ENCODE measurements at places on chromosomes 12 and 14.

GRCh38 chr14:22164616-22165015, 424.4 kb downstream of the DAD1 start:
- DNase-seq: peak; percentile 59

DNA sequence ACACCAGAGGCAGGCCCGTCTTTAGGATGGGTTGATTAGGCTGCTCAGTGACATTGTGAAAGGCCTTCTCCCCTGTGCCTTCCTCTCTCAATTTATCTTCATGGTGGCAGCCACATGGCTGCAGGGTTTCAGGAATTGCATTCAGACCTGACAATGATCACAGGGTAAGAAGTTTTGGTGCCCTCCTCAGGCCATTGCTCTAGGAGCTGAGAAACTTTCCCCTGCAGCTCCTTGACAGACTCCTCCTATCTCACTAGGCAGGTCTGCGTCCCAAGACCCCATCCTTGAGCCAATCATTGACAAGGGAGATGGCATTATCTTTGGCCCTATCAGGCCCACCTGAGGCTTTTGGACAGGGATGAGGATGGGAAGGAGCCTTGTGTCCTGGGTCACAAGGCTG, 57.4 kb upstream of the ANO4 start:
- DNase-seq: no peak

DNA sequence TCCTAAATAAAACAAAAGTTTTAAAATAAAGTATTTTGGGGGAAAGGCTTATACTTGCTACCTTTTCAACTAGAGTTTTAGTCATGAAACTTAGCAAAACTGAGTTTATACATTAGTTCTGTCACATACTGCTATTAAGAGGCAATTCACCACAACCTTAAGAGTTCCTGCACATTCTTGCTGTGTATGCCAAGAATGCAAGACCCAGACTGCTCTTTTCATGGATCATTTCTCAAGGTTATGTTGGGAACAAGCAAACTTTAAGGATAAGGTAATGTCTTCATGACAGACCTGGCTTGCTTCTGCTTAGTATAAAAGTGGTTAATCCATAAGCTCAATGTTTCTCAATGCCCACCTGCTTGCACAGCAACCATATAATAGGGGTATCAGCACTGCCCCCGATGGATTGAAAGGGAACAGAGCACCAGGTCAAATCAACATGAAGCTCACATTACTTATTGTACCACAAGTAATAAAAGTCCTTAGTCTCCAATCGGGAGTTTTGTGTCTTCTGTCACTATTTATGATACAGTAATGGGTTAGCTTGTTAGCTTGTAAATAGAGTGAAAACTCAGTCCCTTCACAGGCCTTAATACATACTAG, 67.6 kb downstream of the KIF21A start:
- DNase-seq: no peak

- no peak for DNase-seq
These were observed 42.9 kb upstream of the STK38L start for GRCh38 chr12:27201169-27201568.

- DNase-seq: no peak
These were observed 20.1 kb upstream of the OR6J1 start for GRCh38 chr14:22664261-22664660.

DNA sequence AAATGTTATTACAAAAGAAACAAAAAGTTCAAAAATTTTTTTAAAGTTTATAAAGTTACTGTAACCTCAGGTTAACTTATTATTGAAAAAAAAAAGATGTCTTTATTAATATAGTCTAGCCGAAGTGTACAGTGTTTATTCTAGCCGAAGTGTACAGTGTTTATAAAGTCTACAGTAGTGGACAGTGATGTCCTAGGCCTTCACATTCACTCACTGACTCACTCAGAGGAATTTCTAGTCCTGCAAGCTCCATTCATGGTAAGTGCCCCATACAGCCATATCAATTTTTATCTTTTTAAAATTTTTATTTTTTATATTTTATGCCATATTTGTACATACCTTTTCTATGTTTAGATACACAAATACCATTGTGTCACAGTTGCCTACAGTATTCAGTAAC, 10.4 kb downstream of the ATG2B start:
- DNase-seq: peak; percentile 16

DNA sequence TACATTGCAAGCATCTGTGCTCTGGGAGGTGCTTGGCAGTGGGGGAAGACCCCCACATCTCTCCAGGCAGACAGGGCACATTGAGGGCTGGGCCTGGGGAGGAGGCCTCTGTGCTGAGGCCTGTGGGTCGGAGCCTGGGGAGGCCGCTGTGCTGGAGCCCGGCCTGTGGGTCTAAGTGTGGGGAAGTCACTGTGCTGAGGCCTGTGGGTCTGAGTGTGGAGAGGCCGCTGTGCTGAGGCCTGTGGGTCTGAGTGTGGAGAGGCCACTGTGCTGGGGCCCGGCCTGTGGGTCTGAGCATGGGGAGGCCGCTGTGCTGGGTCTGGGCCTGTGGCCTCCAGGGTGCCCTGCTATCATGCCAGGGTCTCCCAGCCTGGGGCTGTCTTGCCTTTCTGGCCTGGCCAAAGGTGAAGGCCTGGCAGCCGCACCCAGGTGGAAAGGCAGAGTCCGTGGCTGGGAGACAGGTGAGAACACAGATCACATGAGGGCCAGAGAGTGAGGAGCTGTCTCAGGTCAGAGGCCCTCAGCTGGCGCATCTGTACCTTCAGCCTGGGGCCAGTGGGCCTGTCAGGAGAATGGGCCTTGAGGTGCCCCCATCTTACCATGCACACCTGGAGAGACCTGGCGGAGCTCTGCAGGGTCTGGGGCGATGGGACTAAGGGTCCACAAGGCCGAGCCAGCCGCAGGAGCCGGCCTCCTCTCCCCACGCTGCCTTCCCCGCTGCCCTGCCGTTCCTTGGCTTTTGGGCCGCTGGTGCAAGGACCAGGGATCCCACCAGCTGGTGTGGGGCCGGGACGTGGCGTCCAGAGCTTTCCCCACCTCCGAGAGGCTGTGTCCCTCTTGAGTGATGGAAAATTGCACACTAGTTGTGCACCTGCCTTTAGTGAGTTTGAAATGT, 18.6 kb upstream of the CRIP2 start:
- DNase-seq: no peak

DNA sequence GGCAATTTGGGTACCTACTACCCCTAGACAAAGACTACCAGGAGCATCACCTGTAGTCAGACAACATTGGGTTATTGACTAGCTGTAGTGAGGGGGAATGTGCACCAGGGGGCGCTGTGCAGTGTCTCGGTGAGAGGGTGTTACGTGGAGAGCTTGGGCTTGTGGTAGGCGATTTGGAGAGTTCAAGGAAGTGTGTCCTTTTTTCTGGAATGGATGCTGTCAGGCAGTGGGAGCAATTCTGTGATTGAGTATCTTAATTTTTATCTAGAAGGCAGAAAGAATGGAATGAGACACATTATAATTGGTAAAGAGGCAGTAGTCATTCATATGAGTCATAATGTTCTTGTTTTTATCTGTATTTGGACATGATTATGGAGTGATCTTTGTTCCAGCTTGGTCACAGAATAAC, 187.7 kb downstream of the GALC start:
- DNase-seq: peak; percentile 51

DNA sequence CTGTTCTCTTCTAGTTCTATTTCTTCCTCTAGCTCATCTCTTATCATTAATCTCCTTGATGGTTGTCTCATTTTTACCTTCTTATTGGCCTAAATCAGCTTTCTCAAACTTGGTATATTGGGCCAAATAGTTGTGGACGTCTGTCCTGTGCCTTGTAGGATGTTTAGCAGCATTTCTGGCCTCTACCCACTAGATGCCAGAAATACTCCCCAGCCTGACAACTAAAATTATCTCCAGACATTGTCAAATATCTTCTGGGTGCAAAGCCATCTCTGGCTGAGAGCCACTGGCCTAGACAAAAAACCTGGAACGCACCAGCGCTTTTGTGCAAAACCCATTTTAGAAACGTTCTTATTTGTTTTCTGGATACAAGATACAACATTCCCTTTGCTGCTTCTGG, 38.8 kb upstream of the LRRC10 start:
- no peak for DNase-seq

DNA sequence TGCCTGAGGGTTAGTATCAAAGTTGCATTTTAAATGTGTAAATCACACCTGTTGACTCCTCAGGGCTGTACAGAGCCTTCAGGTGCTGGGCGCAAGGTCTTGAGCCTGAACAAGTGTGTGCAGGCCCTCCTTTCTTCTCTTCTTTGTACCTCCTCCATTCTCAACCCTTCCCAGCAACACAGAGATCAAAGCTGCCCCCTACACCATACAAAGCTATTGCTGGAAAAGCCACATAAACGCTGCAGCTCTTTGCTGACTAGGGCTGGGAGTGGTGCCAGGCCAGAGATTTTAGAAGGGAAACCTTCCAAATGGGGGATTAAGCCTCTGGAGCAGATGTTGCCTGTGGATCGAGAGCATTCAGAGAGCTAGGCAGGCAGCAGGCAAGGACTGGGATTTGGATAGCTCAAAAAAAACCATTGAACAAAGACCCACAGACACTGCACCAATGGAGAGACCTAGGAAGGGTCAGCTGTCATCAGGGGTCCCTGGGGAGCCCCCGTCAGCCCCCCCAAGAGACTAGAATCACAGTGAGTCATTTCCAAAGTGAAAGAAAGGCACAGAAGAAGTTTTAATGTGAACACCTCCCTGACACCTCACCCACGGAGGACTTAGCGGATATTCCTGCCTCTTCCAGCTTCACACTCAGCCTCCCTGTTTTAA, 18.2 kb upstream of the SUSD6 start:
- DNase-seq: peak; percentile 42

- DNase-seq: no peak
These were observed 714.6 kb downstream of the GALC start for GRCh38 chr14:87278415-87278814.

DNA sequence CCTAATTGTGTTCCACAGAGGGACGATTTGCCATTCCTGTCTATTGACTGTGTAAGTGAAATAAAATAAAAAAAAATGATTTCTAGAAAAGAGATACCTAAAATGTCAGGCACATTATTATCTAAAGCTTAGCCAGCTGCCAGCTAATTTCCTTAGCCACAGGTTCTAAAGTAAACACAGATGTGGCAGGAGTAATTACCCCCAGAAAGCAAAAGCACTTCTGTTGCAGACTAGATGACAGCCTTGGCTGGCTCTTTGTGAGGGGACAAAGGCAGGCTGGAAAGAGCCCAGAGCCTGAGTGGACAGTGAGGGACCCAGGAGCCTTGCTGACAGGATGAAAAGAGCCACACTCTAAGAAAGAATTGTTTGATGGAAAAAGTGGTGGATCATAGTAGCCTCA, 418.1 kb downstream of the LRIG3 start:
- DNase-seq: no peak

GRCh38 chr12:120534703-120535655, 823 bp downstream of the RNF10 start:
- peak; percentile 84 for DNase-seq

DNA sequence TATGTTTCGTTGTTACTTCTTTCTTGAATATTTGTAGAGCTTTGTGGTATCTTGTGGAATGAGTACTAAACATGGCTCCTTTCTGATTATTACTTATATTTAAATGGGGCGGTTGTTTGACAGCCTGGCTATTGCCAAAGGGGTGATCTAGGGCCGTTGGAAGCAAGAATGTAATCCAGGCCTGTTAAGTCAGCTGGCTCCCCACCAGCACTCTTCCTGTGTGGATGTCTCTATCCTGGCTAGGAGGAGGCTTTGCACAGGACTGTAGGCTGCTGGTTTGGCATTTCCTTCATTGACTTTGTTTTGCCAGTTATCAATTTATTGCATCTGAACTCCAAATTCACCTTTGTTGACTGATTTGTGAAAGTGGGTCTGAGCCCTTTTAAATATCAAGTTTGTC, 5.6 kb downstream of the FAM234B start:
- no peak for DNase-seq

GRCh38 chr14:54169254-54169924, 212.8 kb upstream of the BMP4 start:
- peak; percentile 68 for DNase-seq

GRCh38 chr12:123767613-123768012, 5.5 kb downstream of the DNAH10 start:
- DNase-seq: no peak

- no peak for DNase-seq
These were observed 53.1 kb downstream of the GUCY2C start for GRCh38 chr12:14643251-14643650.

DNA sequence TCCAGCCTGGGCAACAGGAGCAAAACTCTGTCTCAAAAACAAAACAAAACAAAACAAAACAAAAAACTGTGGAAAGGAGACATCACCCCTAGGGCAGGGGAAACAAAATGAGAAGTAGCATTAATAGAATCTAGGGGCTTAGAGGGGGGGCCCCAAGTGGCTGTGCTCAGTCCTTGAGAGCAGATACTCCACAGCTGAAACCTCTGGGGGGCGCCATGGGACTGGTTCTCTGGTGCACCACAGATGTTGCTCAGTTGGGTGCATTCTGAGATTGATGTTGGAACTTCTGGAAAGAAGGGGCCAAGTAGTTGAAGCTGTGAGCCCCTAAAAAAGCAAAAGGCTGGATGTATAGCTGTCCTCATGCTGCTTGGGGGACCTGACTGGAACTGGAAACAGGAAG, 11.8 kb upstream of the SYNE2 start:
- peak; percentile 32 for DNase-seq

- peak; percentile 81 for DNase-seq
These were observed 52.5 kb downstream of the ATP23 start for GRCh38 chr12:57993834-57994233.

- peak; percentile 32 for DNase-seq
These were observed 524 bp downstream of the KMT5A start for GRCh38 chr12:123384318-123384993.

- DNase-seq: peak; percentile 64
These were observed 334.0 kb downstream of the BTG1 start for GRCh38 chr12:91811481-91812287.

- no peak for DNase-seq
These were observed at the start of gene BATF for GRCh38 chr14:75522224-75522982. Gene BATF (plus strand): TSS chr14:75522469. CDS start chr14:75522683, 214 bp downstream.

- DNase-seq: no peak
These were observed 52.8 kb downstream of the PRMT8 start for GRCh38 chr12:3543826-3544225.

DNA sequence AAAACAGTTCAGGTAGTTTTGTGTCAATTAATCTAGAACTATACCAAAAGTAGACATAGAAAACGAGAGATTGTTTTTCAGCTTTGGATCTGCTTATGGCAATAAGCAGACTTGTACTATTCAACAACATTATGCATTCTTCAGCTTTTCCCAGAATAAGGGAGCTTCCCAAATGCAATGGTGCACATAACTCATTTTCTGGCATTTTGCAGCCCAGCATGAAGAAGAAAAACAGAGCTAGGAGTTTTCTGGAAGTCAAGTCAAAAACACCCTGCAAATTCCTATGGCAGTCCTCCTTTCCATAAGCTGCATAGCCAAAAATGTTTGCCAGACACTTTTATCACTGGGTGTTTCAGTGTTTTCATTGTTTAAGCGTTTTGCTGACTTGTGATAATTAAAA, 314.7 kb downstream of the NAV3 start:
- DNase-seq: no peak

DNA sequence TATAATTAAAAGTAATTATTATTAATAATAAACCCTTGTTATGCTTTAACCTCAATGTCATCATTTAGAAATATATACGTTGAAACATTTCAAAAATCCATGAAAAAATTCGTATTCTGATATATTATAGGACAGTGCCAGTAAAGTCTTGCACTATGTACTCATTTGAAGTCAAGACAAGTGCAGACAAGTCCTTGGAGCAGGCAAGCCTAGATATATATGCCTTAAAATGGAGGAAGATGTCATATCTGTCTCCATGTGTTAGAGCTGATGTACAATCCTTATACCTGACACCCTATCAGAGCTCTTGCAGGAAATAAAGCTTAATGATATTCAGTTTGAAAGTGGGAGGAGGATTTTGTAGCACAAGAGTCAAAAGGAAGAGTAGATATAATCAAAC, 310.4 kb downstream of the KCNH5 start:
- DNase-seq: peak; percentile 71

All from epithelial cell of esophagus (primary cell).